ENCODE measurements at places on chromosomes 3 and 15. TPM values are rescaled to one million over a fixed set of nuclear protein-coding genes. Genes with fewer than 3 reads are reported as not detected.

DNA sequence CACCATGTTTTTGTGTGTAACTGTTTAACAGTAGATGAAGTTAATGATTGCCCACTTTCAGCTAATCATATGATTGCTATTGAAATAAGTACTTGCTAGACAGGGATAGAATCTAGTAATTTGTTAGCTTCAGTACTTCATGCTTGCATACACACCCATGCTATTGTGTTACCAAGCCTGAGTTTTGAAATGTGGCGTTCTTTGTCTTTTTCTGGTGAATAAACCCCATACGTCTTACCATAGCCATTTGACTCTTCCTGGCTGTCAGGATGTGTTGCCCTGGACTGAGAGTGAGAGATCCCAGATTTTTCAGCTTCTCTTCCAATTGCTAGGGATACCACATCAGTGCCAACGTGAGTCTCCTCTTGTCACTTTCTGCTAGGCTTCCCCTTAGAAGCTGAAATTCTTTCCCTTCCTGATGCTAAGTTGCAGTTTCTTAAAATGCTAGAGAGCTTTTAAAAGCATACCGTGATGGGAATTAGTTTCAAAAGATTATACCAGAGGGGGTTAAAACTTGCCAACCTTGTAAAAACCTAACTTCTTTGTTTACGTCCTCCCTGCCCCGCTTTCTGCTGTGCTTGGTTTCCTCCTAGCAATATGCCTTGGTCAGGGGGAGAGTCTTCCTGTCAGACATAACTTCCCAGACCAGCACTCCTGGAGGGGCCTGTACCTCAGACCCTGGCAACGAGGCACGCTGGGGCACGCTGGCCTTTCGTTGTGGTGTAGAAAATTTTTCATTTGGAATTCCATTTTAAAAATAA lies 62.9 kb upstream of the ULK4 start:
- DNase-seq = no peak

DNA sequence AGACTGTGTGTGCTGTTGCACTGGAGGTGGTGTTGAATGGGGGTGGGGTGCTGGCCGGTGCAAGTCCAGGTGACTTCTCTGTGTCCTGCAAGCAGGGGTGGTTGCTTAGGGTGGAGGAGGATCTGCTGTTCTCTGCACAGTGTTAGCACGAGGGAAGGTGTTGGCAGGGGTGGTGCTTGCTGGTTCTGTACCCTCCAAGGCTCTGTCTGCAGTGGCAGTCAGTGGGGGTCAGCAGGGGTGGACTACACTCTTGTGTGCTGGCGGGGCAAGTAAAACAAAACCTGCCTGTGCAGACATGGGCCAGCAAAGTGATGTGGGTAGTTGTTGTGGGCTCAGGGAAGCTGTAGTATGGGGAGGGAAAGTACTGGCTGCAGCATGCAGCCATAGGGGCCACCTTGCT lies 5.5 kb downstream of the ROPN1 start:
- no peak for DNase-seq

- DNase-seq = no peak
These were observed 118.2 kb downstream of the ECT2 start for GRCh38 chr3:172868582-172869200.

DNA sequence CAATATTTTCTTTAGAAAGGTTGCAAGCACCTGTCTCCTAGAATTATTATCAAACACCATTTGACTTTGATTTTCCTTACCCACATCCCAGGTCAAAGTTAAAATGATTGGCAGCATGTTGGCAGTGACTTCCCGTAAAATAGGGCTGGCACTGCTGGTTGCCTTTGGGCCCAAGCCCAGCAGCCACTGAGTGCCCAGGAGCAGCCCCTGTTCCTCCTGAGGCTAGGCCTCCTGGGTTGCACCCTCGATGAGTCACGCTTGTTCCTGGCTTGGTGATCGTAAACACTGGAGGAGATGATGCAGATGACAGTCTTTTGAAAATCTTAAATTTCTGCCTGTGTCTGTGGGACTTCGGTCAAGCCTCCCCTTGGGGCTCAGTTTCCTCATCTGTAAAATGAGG lies 290.0 kb downstream of the TLE3 start:
- no peak for DNase-seq

- no peak for DNase-seq
These were observed 379.6 kb downstream of the EDEM1 start for GRCh38 chr3:5567113-5567512.

GRCh38 chr3:38516669-38517068 lies 20.5 kb downstream of the EXOG start:
- no peak for DNase-seq

DNA sequence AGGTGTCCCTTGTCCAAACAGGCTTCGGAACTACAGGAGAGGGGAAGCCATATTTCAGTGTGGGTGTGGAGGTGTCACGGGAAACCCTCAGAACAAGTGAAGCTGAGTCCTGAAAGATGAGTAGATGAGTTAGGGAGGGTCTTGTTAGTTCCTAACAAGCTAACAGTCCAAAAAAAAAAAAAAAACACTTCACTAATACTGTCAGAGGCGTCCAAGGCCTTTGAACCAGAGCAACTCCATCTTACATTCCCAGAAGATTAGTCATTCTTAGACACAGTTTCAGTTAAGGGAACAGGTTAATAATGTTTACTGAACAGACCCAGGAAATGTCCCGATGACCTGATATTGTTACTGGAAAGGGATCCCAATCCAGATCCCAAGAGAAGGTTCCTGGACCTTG lies 7.0 kb upstream of the ATP8B4 start:
- DNase-seq = no peak

- DNase-seq = no peak
These were observed 51.9 kb downstream of the NKIRAS1 start for GRCh38 chr3:23864931-23865330.

- no peak for DNase-seq
These were observed 122.3 kb upstream of the BHLHE40 start for GRCh38 chr3:4856986-4857385.

The CLDN16 gene
- 0.04 TPM for polyA plus RNA-seq

The STRIT1 gene
- polyA plus RNA-seq = not detected

The GASK1A gene
- polyA plus RNA-seq = 0.46 TPM

The PIGB gene
- polyA plus RNA-seq = 19.6 TPM
